ENCODE measurements at places on chromosomes 11 and 22.

- no peak for DNase-seq
These were observed 38.7 kb downstream of the CYTH4 start for GRCh38 chr22:37320726-37321677.

DNA sequence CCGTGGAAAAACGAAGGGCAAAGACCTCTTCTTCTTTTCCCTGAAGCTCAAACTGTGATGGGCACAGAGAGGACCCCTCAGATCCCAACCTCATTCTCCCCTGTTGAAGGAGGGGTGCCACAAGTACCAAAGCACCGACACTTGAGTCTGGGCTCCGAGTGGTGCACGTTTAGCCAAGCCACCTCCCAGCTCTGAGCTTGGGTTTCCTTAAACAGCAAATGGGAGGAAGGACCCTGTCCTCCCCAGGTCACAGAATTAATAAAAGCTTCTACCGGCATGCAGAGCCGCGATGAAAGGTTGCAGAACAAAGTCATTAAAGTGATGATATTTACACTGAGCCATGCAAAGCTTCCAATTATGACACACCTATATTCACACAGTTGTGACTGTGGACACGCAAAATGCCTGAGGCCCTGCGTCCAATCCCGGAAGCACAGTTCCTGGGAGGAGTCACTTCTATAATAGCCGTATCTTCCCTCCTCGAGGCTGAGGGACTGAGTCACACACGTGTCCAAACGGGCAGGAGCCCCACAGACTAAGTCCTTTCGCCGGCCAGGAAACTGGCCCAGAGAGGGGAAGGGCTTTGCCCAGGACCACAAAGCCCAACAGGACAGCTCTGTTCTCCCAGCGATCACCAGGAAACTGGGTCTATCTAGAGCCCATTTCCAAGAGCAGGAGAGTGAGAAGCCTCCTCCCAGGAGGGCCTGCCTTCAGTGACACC lies 922 bp upstream of the CSNK1E start:
- DNase-seq, result no peak

GRCh38 chr11:724049-724777 lies 18.2 kb downstream of the EPS8L2 start:
- DNase-seq, result no peak

DNA sequence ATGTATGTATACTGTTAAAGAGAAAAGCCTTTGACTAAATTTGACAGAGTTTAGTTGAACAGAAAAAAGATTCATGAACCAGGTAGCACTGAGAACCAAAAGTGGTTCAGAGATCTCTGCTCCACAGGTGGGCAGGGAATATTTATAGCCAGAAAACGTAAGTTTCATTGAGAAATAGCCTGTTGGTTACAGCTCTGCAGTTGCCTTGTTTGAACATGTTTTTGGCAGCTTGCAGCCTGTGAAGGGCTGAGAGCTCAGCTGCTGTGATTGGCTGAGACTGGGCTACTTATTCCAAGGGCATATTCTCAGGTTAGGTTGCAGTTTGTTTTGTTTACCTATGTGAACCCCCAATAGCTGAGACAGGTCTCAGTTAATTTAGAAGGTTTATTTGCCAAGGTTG lies 13.5 kb upstream of the ZNF74 start:
- DNase-seq, result no peak

- DNase-seq, result no peak
These were observed at the start of gene FOLR1 for GRCh38 chr11:72191961-72192381. TSS of gene FOLR1 (plus strand) at chr11:72192140. CDS start at chr11:72192174, 34 bp downstream.

- no peak for DNase-seq
These were observed 759 bp downstream of the ROBO4 start for GRCh38 chr11:124896821-124897391.

GRCh38 chr22:30459181-30460052 lies 12.4 kb downstream of the SEC14L3 start:
- DNase-seq, result no peak

GRCh38 chr22:32985899-32986765 lies 72.0 kb downstream of the SYN3 start:
- no peak for DNase-seq

GRCh38 chr11:96317571-96317970 lies 25.4 kb downstream of the MAML2 start:
- no peak for DNase-seq

DNA sequence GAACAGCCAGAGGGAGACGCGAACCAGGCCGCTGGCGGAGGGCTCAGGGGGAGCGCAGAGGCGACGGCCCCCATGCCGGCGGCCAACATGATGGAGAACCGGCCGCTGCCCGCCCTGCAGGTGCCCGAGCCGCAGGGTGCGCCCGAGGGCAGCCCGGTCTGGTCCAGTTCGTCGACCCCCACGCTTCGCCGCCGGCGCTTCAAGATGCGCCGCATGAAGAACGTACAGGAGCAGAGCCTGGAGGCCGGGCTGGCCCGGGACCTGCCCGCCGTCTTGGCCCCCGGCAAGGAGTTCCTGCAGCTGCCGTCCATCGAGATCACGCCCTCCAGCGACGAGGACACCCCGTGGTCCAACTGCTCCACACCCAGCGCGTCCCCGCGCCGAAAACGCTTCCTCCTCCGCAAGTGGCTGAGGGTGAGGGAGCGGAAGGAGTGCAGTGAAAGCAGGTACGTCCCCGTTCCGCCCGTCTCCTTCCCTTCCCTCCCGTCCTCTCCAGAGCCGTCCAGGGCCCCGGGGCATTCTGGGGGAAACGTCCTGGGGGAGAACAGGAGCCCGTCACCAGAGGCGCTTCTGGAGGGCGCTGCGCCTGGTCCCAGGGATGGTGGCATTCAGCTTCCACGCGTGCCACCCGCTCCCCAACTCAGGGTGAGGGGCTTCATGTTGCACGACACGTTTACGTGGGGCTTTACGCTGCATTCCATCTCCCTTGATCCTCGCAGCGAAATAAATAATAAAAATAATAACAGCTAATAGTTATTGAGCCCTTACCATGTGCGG lies 840 bp downstream of the GRAMD1B start:
- peak; percentile 60 for DNase-seq

DNA sequence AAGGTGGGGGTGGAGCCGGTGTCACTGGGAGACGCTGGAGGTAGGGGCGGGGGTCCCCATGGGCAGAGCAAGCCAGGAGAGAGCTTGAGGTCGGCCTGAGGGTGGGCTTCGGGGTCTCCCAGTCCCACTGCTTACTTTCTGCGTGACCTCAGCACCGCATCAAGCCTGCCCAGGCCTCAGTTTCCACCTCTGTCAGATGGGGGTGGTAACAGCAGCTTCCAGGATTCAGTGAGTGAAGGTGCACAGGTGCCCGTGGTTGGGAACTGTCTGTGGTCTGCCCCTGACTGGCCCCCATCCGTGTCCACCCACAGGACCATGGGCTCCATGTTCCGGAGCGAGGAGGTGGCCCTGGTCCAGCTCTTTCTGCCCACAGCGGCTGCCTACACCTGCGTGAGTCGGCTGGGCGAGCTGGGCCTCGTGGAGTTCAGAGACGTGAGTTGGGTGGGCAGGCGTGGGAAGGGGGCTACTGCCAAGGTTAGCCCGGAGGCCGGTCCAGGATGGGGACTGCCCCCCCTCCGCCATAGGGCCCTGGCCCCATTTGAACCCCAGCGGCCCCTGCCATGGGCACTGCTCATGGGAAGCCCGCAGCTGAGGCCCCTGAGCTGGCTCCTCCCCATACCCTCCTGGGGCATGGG lies 2.2 kb downstream of the TCIRG1 start:
- DNase-seq, result no peak

DNA sequence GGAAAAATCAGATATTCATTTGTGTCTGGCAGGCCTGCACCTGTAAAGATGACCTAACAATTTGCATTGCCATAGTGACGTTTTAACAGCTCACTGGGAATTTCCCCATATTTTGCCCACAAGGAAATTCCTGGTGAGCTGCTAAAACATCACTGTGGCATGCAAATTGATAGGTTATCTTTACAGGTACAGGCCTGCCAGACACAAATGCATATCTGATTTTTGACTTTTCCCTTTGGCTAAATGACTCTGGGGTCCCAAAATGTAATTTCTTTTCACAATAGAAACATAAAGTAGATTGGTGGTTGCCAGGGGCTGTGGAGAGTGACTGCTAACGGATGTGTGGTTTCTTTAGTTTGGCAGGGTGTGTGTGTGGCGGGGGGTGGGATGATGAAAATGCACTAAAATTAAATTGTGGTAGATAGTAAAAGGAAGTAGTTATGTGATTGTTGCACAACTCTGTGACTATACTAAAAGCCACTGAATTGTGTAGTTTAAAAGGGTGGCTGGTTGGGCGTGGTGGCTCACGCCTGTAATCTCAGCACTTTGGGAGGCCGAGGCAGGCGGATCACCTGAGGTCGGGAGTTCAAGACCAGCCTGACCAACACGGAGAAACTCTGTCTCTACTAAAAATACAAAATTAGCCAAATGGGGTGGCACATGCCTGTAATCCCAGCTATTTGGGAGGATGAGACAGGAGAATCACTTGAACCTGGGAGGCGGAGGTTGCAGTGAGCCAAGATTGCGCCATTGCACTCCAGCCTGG lies 18.5 kb upstream of the FEZ1 start:
- peak; percentile 72 for DNase-seq

All from central memory CD4-positive, alpha-beta T cell (primary cell).